ENCODE measurements at places on chromosomes 13 and 19.

- H3K27me3 ChIP-seq, result no peaks in the 10 kb centered on the region
- no peak overlapping the region for H3K4me3 ChIP-seq
- H3K27ac ChIP-seq, result peak overlapping the region; percentile 27
Measured at GRCh38 chr13:48492470-48493065, 40.3 kb downstream of the RCBTB2 start.

GRCh38 chr13:97944396-97945029, 9.0 kb upstream of the IPO5 start:
- DNase-seq, result no peak
- H3K4me3 ChIP-seq, result no peak overlapping the region
- H3K27ac ChIP-seq, result no peak overlapping the region
- no peaks in the 10 kb centered on the region for H3K27me3 ChIP-seq
- H3K36me3 ChIP-seq, result no peaks in the 10 kb centered on the region

- no peak overlapping the region for H3K4me3 ChIP-seq
- no peak for DNase-seq
- H3K4me1 ChIP-seq, result no peaks in the 10 kb centered on the region
Measured at GRCh38 chr13:39484506-39485313, 118.3 kb downstream of the LHFPL6 start.

- H3K27ac ChIP-seq, result no peak overlapping the region
- H3K4me3 ChIP-seq, result no peak overlapping the region
- H3K4me1 ChIP-seq, result no peaks in the 10 kb centered on the region
- DNase-seq, result no peak
- no peaks in the 10 kb centered on the region for H3K36me3 ChIP-seq
Measured at GRCh38 chr19:4316956-4317355, 12.6 kb downstream of the FSD1 start.

DNA sequence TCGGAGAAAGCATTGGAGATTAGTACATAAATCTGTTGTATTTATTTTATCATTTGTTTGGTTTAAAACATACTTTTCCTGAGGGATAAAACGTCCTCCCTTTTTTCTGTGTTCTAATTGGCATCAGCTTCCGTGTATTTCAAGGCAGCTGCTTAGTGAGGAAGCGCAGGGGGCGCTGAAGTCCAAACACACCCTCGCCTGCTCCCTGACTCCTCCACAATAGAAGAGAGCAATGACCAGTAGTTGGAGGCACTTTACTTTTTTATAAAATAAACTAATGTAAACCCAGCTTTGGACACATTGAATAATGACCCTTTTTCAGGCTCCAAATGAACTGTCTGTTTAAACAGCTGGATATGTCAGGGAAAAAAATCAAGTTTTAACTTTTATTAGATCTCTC, 79.9 kb downstream of the RNASEH2B start:
- H3K27me3 ChIP-seq, result no peaks in the 10 kb centered on the region
- H3K36me3 ChIP-seq, result no peaks in the 10 kb centered on the region
- H3K4me1 ChIP-seq, result peaks cover 43% of the 10 kb centered on the region
- H3K27ac ChIP-seq, result no peak overlapping the region
- H3K4me3 ChIP-seq, result no peak overlapping the region

GRCh38 chr19:38970664-38971532, 4.6 kb downstream of the FBXO17 start:
- no peak overlapping the region for H3K4me3 ChIP-seq
- DNase-seq, result no peak
- H3K27me3 ChIP-seq, result no peaks in the 10 kb centered on the region
- peaks cover 11% of the 10 kb centered on the region for H3K4me1 ChIP-seq

DNA sequence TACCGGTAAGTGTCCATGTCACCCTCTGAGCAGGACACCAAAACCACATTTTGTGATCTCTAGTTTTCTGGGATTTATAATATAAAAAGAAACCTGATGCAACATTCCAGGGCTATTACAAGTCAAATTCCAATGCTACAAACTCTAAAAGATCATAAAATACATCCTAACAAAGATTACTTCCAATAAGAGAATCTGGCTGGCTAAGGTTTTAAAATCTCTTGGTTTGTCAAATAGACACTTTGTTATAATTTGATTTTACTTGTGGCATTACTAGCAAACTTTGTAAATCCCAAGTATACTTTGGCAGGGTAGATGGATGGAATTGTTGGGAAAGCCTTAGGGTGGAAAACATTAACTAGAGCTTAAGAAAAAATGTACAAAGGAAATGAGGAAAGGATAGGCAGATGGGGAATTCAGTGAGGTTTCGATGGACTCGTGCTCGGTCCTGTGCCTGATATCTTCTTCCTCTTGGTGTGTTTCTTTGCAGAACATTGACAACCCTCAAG, 74.0 kb upstream of the POMP start:
- H3K36me3 ChIP-seq, result no peaks in the 10 kb centered on the region
- no peaks in the 10 kb centered on the region for H3K4me1 ChIP-seq
- no peak for DNase-seq
- no peak overlapping the region for H3K4me3 ChIP-seq
- H3K27ac ChIP-seq, result no peak overlapping the region
